ENCODE measurements at places on chromosomes 11 and 22.

GRCh38 chr11:134614141-134614540 lies 202.1 kb upstream of the B3GAT1 start:
- no peak for DNase-seq

DNA sequence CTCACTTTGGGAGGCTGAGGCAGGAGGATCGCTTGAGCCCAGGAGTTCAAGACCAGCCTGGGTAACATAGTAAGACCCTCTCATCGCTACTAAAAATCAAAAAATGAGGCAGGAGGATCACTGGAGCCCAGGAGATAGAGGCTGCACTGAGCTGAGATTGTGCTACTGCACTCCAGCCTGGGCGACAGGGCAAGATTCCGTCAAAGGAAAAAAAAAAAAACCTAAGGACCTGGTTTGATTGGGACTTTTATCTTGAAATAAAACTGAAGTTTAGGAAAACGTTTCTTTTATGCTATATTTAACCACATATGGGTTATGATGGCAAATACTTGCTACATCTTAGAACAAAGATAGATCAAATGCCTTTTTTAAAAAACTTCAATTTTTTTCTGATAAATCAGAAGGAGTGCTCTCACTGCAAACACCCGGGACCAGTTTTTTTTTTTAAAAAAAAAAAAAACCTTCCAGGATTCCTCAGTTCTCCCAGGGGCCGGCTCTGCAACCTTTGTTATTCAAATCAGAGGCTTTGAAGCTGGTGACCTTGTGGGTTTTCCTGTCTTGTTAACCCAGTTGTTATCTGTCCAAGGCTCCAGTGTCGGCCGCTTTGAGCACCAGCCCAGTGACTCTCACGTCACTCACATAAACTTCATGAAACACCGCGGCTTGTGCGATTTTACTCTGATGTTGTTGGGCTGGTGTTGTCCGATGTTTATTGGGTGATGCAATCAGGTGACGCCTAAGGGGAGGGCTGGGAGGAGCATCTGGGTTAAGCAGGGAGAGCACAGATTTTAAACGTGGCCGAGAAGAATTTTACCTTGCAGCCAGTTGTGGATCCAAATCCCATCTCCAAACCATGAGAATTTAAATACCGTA lies 24.7 kb upstream of the SLC22A12 start:
- DNase-seq: no peak

DNA sequence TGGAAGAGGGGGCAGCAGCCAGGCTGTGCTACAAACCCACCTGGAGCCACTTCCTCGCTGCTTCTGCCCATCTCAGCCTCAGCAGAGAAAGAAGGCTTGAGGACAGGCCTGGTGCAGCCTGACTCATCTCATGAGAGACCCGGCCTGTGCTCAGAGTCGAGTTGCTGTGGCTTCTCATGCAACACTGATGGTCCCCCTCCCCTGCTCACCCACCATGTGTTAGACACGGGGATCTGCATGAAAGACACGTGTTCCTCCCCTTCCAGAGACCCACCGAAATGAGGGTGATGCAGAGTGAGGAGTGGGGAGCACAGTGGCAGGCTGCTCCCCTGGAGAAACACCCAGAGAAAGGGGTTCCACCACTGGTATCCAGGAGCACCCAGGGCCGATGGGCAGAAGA lies 15.0 kb downstream of the RTN4R start:
- DNase-seq: no peak

DNA sequence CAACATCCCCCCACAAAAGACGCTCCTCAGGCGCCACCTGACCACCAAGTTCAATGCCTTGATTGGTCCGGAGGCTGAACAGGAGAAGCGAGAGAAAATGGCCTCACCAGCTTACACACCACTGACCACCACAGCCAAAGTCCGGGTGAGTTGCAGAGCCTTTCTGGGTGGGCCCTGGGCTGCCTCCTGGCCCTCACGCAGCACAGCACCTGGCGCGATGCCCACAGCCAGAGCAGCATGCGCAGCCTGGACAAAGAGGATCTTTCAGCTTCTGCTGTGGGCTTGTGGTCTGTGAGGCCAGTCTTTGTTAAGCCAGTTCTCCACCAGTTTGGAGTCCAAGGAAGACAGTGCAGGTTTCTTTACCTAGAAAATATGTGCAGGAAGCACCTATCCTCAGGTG lies 21.6 kb downstream of the CYB5R2 start:
- DNase-seq: no peak

DNA sequence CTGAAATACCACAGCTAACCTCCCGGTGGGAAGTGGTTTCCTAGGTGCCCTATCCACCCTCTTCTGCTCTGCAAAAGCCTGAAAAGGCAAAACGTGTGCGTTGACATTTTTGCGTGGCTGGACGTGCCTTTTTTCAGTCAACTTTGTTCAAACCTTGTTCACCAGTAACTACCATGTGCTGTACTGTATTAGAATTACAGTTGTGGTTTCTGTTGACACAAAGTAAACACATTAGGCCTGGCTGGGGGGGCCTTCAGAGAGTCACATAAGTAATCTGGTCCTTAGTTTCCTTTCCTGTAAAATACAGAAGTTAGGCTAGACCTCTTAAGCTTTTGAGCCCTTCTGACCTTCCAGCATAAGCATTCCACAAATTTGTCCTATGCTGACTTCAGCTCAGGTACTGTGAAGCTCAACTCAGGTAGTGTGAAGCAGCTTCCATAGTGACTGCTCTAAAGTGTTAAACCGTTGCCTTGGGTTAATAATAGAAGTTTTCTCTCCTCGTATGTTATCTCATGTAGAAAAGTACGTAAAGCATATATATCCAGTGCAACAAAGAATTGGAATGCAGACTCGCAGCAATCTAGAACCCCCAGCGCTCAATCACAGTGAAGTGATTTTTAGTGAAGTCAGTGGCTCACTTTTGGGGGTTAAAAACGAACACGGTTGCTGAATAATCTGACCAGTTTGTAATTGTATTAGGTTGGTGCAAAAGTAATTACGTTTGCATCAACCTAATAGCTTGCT lies 1.8 kb downstream of the EWSR1 start:
- DNase-seq: no peak

DNA sequence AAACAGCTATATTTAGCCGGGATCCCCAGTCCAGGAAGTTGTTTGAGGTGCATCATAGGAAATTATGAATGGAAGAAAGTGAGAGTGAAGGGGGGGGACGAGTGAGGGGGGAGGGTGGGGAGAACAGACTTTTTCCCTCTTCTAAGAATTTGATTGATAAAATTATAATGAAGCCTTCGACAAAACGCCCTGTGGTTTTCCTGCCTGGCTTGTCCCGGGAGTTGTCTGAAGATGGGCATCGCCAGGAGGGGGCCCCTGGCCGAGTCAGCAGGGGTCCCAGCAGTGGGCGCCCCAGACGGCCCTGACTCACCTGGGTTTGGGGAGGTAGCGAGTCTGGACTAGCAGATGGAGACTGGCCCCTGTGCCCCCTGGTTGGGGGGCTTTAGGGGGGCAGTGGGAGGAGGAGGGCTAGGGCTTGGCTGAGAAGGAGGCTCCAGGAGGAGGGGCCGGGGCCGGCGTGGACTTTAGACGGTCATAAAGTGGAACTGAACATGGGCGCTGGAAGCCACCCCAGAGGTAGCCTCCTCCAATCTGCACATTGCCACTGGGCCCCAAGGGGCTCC lies 336 bp upstream of the LIF start:
- no peak for DNase-seq

DNA sequence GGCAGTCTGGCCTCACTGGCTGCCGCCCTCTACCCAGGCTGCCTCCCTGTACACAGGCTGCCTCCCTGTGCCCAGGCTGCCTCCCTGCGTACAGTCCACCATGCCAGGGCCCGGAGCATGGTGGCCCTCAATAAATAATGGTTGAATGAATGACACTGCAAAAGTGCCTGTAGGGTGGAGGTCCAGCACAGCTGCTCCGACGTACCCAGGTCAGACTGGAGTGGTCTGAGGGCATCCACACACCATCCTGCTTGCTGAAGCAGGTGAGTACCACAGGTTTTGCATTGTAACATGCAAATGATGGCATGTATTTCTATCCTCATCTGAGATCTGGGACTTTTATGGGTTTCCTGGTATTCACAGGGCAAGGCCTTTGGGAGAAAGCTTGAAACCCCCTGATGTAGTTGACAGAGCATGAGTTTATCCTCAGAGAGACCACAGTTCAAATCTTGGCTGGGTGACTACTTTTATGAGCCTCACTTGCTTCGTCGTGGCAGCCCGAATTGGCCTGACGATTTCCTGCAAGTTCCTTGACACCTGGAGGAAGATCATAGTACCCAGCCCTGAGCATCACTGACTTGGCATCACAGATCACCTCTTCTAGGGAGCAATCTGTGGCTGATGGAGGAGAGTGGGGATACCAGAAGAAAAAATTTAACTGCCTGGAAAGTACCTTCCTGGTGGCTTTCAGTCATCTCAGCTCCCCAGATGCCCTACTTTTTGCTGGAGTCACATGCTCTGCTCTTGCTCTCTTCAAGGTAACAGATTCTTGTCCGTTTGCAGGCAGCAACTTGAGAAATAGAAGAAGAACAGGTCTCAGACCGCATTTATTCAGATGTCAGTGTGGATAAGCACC lies 16.0 kb upstream of the CYB5R3 start:
- DNase-seq: no peak

DNA sequence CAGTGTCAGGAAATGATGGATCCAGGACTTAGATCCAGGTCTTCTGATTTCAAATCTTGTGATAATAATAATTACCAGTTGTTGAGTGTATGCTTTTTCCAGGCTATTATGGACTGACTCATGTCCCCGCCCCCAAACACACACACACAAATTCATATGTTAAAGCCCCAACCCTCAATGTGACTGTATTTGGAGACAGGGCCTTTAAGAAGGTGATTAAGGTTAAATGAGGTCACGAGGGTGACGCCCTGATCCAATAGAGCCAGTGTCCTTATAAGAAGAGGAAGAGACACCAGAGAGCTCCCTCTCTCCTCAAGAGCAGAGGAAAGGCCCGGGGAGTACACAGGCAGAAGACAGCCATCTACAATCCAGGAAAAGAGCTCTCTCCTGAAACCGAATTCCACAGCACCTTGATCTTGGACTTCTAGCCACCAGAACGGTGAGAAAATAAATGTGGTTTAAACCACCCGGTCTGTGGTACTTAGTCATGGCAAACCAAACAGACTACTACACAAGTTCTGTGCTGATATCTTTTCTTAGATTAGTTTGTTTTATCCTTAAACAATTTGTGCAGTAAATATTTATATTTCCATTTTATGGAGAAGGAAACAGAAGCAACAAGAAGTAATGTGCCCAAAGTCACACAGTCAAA lies 8.2 kb downstream of the TMPRSS5 start:
- DNase-seq: no peak

DNA sequence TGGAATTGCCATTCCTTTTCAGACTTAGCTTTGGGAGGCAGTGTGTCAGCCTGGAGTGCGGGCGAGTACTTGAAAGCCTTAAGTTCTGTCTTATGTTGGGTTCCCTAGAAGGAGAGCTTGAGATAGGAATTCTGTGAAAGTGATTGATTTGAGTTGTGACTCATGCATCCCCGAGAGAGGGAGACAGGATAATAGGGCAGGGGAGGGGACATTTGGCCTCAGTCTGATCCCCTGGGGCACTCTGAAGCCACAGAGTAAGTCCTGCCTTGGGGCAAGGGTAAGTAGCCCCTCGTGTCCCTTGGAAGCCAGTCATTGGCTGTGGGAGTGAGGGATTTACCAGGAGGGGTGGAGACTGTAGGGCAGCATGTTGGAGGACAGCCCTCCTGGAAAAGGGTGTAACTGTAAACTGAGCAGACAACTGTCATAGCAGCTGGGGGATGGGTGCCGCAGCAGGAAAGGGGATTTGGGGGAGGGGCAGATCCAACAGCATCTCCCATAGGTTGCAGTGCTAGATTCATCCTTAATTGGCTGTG lies 44.0 kb downstream of the KIAA1671 start:
- DNase-seq: no peak

GRCh38 chr11:108973402-108974162 lies 308.7 kb downstream of the DDX10 start:
- no peak for DNase-seq

DNA sequence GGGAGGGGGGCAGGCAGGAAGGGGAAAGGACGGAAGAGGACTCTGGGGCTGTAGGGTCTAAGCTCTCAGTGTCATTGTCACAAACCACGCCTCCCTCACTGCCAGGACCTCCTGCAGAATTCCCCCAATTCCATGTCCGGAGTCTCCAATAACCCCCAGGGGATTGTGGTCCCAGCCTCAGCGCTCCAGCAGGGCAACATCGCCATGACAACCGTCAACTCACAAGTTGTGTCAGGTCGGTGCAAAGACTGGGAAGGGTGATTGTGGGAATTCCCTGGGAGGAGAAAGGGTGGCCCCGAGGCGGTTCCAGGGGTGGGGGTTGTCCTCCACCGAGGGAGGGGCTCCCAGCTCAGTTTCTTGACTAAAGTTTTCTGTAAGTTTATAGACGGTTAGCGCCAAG lies 86.0 kb downstream of the FEZ1 start:
- DNase-seq: no peak

- DNase-seq: peak; percentile 35
Observed at GRCh38 chr22:43090130-43090789, 1.1 kb upstream of the TTLL1 start.

- DNase-seq: no peak
Observed at GRCh38 chr11:91869686-91870085, 354.9 kb upstream of the FAT3 start.

DNA sequence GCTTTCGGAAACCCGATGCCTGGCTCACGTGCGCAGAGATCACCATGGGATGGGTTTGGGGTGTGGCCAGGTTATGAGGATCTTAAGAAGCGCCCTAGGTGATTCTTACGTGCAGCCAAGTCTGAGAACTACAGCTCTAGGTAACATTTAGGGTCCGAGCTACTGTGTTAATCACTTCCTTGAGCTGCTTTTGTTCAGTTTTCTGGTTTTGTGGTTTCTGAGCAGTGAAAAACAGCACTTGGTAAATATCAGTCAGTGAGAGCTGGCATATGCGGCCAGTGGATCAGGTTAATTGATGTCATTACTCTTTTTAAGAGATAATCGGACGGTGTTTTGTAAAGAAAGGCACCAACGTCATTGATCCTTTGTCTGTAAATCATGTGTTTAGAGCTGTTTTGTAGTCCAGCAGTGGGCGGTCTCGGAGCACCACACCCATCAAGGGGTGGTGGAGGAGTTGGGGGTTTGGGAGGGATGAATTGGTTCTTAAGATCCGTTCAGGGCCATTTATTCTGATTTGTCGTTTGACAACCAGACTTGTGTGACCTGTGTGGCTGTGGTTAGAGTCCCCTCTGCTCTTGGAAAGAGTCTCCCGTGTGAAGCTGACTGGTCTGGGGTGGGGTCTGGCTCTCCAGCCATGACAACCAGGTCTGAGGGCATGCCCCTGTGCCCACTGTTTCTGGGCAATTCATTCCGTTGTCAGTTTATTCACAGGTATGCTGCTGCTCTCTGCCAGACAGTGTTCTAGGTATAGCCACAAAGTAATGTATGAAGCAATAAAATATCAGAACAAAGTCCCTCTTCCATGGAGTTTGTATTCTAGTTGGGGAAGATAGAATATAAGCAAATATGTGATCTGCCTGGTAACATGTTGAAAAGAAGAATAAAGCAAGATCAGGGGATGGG lies 61.9 kb upstream of the SORL1-AS1 start:
- DNase-seq: peak; percentile 68
